ENCODE measurements at places on chromosomes 6 and 20.

DNA sequence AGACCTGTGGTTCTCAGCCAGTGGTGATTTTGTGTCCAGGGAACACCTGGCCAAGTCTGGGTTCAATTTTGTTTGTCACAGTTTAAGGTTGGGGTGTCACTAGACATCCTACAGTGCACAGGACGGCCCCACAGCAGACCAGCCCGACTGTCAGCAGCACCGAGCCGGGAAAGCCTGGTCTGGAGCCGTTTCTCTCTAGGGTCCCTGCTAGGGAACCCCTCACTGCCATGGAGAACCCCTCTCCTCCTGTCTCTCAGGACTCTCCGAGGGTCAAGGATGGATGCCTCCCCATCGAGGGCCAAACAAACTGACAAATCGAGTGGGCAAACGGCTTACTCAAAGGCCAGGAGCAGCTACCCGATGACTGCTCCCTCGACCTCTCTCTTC lies 15.8 kb upstream of the STX16 start:
- DNase-seq, result no peak

DNA sequence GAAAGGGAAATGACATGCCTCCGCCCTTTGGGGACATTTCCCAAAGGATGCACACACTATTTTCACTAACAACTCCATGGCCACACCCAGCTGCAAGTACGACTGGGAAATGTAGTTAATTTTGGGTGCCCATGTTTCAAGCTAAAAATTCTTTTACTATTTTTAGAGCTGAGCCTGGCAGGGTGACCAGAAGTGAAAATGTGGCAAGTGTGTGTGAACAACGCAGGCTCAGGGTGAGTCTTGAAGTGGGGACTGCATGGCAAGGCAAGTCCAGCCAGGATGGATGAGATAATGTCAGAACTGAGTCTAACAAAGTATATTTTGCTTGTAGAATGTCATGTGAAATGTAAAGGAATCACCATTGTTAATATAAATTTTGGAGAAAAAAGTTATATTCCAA lies 17.0 kb upstream of the CD109 start:
- DNase-seq, result no peak

DNA sequence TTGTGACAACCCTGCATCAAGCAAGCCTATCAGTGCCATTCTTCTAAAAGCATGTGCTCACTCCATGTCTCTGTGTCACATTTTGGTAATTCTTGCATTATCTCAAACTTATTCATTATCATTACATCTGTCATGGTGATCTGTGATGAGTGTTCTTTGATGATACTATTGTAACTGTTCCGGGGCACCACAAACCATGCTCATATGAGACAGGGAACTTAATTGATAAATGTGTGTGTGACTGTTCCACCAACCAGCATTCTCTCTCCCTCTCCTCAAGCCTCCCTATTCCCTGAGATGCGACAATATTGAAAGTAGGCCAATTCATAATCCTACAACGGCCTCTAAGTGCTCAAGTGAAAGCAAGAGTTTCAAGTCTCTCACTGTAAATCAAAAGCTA lies 4.0 kb downstream of the HUS1B start:
- no peak for DNase-seq

DNA sequence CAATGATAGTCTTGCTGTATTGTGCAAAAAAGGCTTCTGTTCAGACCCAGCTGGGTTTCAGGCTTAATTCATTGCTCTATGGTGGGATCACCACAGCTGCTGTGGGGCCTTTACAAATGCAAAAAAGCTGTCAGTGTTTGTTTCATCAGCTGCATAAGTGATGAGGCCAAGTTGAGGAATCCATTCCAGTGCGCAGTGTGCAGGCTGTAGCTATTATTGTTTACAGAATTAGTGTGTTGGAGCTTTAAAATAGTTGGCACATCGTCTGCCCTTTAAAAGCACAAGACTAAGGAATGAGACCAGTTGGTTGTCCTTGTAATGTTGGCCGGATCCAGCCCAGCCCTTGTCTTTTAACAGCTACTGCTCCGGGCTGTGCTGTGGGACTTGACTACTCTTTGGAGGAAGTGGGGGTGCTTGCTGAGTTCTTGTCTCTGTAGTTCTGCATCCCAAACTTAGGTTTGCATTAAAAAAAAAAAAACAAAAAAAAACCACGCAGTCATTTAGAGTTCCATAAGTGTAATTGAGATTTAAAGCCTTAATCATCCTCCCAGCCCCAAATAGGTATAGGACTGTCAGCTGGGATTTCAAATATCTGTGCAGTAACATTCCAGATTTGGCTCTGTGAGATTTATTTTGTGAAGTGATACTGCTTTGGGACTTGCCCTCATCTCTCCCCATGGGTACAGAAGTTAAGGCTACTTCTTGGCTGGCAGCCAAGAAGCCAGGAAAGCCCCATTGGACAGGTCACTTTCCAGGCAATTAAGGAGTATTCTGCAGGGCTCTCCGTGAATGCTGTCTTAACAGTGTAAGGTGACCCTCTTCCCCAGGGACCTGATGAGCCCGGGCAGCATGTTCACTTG lies 19.3 kb downstream of the JARID2 start:
- DNase-seq, result peak; percentile 94
